ENCODE measurements at places on chromosomes 2 and 18.

DNA sequence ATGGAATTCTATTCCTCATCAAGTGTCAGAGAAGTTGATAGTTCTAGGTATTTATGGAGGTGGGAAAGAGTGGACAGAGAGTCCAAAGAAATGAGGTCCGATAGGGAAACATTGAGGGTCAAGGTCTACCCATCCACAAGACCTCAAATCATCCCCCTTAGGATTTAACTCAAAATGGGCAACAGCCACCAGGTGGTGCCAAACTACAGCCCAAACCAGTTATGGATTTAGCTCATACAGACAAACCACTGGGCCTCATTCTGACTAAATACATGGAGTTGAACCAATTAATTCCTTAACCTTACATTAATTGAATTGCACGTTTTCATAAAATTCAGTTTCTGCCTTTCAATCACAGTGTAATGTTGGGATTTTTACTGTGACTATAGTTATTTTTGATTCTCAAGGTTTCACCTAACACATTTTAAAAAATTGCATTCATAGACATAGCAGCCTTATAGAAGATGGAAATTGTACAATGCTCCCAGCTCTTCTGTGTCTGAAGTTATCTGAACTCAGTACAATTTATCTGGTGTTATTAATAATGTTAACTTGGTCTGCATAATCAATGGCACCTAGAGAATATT, 98.2 kb upstream of the HNMT start:
- peak; percentile 48 for DNase-seq

DNA sequence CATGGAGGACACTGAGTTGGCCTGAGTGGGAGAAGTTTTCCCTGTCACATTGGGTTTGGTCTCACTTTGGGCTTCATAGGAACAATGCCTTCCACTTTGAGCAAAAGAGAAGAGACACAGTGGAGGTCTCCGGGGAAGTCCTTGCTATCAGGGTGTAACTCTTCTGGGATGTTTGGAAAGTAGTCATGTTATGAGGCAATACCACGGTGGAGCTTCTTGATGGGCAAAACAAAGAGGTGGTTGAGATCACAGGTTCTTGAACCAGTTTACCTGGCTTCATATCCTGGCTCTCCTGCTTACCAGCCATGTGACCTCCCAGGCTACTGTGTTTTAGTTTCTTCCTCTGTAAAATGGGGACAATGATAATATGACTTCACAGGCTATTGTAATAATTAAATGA, 478.6 kb downstream of the SLC4A3 start:
- no peak for DNase-seq

GRCh38 chr2:67255933-67256615, 141.1 kb upstream of the ETAA1 start:
- no peak for DNase-seq

DNA sequence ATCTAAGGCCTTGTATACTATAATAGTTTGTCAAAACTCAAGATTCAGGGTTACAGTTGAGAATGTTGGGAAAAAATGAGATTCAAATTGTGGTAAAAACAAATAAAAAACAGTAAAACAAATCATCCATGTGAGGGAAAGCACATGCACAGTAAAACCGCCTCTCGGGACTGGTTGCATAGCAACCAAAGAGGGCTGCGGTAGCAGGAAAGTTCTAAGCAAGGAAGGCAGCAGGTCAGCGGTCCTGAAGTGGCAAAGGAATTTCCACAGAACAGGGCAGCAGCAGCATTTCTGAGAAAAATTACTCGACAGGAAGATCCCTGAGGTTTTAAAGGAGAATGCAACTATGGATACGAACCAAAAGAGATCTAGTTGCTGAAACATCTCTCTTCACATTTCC, 93.7 kb downstream of the DYNAP start:
- no peak for DNase-seq

GRCh38 chr2:39179974-39180960, 59.4 kb upstream of the SOS1 start:
- no peak for DNase-seq
